ENCODE measurements at places on chromosomes 5 and 9. TPM values are rescaled to one million over a fixed set of nuclear protein-coding genes. Genes with fewer than 3 reads are reported as not detected.
A peak's percentile ranks its signal among the peaks of the same experiment; 100 is the strongest.

The ENTREP1 gene
- polyA plus RNA-seq: 4.3 TPM

The TBC1D2 gene
- polyA plus RNA-seq: 3.5 TPM

- DNase-seq: peak; percentile 51
Measured at GRCh38 chr5:45643056-45643455, 53.1 kb downstream of the HCN1 start.

- DNase-seq: no peak
Measured at GRCh38 chr5:133469252-133469651, 143.1 kb downstream of the FSTL4 start.

GRCh38 chr5:38208782-38209378, 49.5 kb upstream of the EGFLAM start:
- DNase-seq: peak; percentile 75

Data from brain (organoid and tissue), 16 donors.